ENCODE measurements at places on chromosomes 2 and 18.

- DNase-seq: no peak
Measured at GRCh38 chr18:9737006-9737405, 28.9 kb downstream of the RAB31 start.

GRCh38 chr2:196331143-196331542, 159.8 kb upstream of the STK17B start:
- no peak for DNase-seq

GRCh38 chr2:920573-920972, 30.1 kb upstream of the SNTG2 start:
- DNase-seq: no peak

GRCh38 chr2:43078781-43079755, 147.3 kb downstream of the ZFP36L2 start:
- DNase-seq: no peak

DNA sequence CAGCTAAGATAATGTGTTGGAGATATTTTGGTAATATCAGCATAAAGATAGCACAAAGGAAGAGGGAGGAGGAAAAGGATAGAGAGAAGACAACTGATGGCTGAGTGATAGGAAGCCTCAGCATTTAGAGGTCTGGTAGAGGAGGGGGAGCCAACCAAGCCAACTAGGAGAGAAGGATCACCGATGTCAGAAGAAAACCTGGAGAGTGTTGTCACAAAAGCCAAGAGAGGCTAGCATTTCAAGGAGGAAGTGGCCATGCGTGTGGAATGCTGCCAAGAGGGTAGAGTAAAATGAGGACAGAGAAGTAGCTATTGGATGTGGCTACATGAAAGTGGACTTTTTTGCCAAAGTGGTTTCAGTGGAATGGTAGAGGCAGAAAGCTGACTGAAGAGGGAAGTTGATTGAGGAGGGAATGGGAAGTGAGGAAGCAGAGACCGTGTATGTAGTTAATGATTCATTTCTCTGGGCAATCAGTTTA, 34.3 kb downstream of the LCLAT1 start:
- DNase-seq: no peak

DNA sequence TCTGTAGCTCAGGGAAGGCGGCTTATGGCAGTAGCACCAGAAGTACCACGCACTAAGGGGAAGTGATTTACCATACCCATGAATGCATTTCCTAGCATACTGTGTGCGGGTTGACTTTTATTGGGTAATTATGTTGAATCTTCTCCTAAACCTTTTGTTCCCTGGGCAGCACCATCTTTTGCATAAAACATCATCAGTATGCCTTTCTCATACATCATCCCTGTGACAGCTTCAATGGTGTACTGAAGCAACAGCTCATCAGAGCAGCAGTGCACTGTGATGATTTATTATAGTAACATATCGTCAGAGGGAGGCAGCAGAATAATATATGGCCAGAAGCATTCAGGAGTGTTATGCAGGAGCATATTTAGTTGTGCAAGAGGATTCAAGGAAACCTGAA, 204.9 kb downstream of the CDH7 start:
- no peak for DNase-seq

DNA sequence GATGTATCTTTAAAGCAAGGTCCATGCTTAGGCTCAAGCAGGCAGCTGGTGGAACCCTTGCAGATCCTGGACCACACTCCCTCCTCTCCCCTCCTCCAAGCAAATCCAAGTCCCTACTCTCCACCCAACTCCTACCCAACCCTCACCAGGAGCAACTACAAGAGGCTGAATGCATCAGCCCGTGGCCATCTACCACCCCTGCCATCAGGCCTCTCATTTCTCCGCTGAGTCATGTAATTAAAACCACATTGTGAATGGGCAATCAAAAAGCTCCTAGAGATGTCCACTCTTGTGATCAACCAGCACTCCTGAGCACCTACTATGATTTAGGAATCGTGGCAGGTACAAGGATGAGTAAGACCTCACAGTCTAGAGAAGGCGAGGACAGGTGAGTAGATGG, 142.2 kb upstream of the CAPN13 start:
- DNase-seq: no peak

DNA sequence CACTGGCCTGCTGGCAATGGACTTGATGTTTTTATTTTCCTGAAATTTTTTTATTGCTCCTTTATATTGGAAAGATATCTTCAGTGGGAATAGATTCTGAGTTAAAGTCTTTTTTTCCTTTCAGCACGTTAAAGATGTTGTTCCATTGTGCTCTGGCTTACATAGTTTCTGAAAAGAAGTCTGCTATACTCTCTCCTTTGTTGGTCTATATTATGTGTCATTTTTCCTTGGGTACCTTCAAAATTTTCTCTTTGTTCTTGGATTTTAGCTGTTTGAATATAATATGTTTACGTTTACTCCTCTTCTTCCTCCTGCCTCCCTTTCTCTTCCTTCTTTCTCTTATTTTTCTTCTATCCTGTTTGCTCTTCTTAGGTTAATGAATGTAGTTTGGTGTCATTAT, 105.5 kb downstream of the CAPN13 start:
- no peak for DNase-seq

DNA sequence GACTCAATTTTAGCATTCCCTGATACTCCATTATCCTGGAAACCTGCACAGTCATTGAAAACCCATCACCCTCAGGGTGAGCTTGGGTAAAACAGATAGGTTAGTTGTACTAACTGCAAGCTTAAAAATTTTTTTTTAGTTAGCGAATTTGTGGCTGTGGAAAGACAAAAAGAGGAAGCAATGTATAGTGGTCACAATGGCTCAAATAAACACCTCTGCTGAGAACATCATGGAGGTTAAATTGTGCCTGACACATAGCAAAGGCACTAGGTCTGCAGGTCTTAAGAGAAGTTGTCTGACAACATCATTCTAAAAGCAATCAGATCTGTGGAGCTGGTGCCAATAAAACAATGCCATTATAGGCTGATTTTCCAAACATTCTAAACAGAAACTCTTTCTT, 84.4 kb upstream of the CAVIN2 start:
- DNase-seq: no peak

DNA sequence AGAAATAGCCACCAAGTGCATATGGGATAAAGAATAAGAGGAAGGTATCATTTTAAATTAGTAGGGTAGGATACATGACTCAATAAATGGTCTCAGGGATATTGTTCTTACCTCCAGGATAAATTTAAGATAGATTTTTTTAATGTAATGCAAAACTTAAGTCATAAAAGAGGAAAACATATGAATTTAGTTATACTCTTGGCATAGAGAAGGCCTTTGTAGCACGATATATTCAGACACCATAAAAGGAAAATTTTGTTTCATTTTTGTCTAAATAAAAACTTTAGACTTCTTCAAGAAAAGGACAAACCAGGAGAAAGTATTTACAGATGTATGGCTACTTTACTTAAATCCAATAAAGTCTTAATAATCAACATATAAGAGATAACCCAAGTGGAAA, 78.5 kb upstream of the CAB39 start:
- no peak for DNase-seq

All from activated naive CD8-positive, alpha-beta T cell treated with anti-CD3 and anti-CD28 coated beads, Interleukin-2, amount 50 U/mL, for 24 hours (primary cell).